ENCODE measurements at places on chromosomes 11 and 22.

DNA sequence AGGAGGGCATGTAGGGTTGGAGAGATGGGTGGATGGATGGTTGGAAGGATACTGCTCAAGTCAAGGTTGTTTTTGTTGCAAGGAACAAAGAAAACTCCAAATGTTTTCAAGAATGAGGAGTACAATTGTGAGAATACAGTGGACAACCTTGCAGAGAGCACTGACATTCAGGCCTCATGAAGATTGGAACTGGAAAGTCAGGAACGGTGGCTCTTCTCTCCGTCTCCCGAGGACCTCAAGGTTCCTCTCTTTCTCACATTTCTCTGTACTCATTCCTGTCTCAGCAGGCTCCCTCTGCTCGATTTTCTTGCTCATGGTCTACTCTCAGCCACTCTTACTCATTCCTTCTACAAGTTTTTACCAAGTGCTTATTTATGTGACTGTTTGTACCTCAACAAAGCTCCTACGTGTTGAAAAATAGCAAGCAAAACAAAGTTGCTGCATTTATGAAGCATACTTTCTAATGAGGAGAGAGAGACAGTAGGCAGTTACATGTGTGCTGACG lies 97.6 kb downstream of the SWAP70 start:
- DNase-seq = no peak

DNA sequence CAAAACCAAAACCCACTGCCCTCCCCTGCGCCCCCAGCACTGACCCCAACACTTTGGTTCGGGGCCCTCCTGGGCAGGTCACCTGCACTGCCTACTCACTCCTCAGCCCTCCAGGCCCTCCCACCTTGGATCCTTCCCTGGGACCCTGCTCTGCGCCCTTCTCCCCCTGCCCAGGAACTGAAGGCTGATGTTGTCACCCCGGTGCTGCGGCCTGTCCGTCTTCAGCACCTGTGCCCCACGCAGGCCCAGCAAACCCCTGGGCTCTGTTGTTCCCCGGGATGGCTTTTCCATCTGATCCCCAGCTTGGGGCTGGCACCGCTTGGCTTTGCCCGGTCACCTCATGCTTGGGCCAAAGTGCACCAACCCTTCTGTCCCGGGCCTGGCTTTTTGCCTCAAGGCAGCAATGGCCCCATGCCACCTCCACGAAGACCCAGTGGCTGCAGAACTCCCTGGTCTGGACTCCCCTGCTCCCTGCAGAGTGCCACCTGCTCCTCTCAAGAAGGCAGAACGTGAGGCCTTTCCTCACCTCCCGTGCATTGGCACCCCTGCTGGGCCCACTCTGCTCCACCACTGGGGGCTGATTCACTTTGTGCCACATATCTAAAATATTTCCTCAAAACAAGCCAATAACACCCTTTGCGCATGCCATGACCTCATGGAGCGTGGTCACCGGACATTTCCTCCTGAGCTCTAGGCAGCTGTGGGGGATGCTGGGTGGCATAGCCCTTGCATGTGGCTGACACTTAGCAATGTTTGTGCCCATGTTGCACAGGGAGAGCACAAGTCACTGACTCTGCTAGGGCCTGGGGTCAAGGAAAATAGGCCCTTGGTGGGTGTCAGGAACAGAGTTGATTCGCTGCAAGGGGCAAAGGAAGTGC lies 8.8 kb downstream of the PPM1F start:
- DNase-seq = no peak

DNA sequence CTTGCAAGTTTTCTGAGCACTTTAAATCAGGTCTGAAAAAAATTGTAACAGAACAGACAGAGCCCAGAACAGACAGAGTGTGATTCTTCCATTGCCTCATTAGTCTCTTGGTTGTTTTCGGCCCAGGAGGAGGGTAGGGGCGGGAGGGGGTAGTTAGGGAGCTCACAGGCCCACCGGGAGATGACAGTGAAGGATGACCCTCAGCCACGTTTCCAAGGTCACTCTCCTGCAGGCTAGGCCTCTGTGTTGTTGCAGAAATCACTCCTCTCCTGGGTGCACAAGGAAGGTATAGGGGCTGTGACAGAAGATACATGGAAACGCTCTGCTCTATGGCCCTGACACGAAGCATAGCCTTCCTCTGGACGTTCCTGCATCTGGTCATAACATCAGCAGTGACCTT lies 69.3 kb downstream of the ABTB2 start:
- DNase-seq = no peak

GRCh38 chr11:46003572-46003971 lies 81.1 kb downstream of the LARGE2 start:
- DNase-seq = no peak

Measured in AG04450 (cell line).